D341Med (cell line): ENCODE measurements at places on chromosomes 1 and 21.

GRCh38 chr1:48186306-48186839, 36.1 kb upstream of the SLC5A9 start:
- no peak for DNase-seq

GRCh38 chr1:214352838-214353237, 71.9 kb downstream of the SMYD2 start:
- DNase-seq: no peak

- DNase-seq: peak; percentile 86
Observed at GRCh38 chr1:151534662-151535278, 5.3 kb upstream of the TUFT1 start.

GRCh38 chr21:26813426-26813998, 31.7 kb downstream of the ADAMTS1 start:
- DNase-seq: peak; percentile 41

GRCh38 chr1:189751311-189751710, 726.4 kb downstream of the BRINP3 start:
- no peak for DNase-seq

- no peak for DNase-seq
Observed at GRCh38 chr1:205319081-205320018, 2.2 kb downstream of the NUAK2 start.

DNA sequence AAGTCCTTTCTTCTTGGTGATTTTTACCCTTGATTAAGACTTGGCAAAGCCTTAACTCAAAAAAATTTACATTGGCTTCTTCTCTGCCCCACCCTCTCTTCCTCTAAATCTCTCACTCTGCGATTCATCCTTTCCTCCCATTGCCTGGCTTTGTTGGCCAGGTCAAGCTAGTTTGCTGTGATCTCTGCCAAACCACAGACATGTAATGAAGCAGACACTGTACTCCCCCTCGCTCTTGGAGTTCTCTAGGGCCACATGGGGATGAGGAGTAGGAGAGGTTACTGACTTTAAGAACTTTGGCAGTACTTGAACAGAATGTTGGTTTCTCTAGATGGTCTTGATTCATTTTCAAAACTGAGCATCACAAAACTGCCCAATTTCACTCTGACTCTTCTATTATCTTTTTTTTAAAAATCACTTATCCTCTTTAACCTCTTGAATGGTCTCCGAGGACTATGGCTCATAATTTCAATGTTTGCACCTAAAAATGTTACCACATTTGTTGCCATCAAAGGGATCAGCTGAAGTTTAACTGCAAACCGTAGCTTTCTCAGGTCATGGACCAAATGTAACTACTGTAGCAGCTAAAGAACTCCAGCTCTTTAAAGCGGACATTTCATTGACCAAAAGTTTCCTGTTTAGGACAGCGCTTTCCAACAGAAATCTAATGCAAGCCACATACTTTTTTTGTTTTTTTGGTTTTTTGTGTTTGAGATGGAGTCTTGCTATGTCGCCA, 62.7 kb upstream of the IPO9 start:
- DNase-seq: no peak

DNA sequence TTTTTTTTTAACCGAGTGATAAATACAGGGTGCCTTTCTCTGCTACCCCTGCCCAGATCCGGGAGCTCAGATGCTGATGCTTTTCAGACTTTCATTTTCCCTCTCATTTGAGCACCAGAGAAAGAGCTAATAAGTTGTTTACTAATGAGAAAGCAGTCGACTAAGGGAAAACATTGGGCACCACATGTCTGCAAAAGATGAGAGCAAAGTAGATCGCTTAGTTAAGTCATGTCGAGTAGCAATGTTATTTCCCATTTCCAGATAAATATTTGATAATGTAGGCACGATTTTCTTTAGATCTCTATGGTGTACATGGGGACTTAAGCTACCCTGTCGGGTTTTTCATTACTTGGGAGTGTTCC, 1.2 kb downstream of the PKN2 start:
- DNase-seq: no peak

DNA sequence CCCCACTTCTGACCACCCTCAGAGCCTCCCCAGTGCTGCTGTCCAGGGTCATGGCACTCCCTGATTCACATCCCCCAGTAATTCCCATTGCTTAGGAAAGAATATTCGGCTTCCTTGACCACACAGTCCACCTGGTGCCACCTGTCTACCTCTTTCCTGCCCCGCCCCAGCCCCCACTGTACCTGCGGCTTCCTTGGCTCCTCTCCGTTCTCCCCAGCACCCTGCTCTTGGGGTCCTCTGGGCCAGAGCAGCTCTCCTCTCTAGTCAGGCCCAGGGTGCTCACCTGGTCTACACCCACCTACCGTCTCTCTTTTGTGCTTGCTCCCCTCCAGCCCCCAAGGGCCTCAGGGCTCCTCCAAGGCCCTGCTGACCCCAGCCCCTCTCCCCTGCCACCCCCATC, 142.6 kb downstream of the PEX14 start:
- DNase-seq: no peak

DNA sequence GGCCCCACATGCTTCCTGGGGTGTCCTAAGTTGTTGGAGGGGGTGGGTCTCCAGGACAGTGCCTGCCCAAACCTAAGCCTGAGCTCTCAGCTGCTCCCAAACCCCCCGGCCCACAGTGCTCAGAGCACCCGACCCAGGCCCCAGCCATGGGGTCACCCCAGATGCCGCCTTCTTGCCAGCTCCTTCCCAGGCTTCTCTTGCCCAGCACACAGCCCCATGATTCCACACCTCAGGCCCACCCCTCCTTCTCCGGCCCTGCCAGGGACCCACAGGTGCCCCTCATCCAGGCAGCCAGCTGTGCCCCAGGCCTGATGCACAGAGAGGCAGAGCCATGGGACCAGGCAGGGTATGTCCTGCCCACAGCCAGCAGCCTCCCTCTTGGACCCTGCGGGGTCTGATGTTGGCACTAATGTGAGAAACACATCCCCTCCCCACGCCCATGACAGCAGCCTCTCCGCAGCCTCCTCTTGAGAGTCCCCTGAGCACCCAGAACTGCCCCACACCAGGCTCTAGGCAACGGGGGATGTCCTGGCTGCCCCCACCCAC, 4.9 kb downstream of the WNT9A start:
- DNase-seq: peak; percentile 33

- no peak for DNase-seq
Observed at GRCh38 chr1:170114906-170115305, 30.9 kb upstream of the NTMT2 start.

DNA sequence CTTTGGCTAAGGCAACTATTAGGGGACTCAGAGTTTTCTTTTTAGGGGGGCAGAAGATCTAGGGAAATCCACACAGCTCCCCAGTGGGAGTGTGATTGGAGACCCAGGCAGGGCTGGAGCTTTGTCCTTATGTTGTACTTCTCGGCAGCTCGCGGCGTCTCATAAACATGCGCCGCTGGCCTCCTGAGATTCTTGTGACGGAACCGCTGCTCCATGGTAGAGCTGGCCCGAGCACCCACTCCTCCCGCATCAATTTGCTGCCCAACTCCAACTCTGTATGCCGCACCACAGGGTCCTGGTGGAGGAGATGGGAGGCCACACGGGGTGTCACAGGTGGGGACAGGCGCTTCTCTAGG, 143.9 kb downstream of the GALNT2 start:
- peak; percentile 52 for DNase-seq

DNA sequence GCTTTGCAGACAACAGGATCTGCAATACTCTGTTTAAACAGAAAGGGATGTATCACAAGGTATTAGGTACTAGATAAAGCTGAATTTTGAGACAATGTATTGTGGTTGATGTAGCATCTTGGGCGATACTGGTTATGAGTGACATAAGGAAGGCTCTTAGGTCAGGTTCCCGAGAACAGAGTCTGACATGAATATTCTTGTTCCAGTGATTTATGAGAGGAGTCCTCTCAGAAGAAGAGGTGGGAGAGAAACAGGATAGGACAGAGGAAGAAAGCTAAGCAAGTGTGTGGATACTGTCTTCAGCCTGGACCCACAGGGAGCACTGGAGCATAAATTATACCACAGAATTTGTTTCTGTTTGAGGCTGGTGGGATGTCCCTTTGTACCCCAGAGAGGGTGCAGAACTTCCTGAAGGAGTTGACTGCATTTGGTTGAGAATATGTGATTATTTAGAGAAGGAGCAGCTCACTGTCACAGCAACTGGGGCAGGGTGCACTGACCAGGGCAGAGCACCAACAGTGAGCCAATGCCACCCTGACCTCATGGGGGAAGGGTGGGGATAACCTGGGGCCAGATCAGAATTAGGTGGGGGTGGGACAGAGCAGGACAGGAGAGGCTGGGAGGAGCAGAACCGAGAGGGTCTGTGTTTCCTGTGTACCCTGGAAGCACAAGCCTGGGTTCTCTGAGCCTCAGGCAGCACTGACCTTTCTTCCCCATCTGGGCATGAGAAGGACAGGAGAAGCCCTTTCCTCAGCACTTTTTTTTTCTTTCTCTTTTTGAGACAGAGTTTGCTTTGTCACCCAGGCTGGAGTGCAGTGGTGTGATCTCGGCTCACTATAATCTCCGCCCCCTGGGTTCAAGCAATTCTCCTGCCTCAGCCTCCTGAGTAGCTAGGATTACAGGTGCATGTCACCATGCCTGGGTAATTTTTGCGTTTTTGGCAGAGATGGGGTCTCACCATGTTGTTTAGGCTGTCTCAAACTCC, 36.3 kb upstream of the SLC6A9 start:
- DNase-seq: no peak

- no peak for DNase-seq
Observed at GRCh38 chr1:55848906-55849305, 633.7 kb upstream of the USP24 start.

- no peak for DNase-seq
Observed at GRCh38 chr1:42165511-42166210, 1.1 kb upstream of the GUCA2A start.

DNA sequence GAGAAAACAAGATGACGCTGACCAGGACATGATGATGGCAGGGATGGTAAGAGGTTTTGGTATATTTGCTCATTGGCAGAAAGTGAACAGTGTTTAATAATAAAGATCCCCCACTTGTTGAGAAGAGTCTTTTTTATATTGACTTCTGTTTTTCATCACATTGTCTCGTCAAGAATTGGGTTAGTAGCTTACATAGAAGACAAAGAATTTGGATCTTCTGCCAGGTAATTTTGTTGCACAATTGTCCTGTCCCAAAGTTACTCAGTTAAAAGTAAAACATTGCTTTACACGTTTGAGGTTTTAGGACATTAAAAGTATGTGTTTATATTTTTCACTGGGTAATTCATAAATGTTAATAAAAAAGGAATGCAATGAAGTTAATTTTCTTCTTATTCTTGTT, 48.3 kb upstream of the LAMC2 start:
- DNase-seq: no peak

GRCh38 chr21:36627242-36627641, 71.7 kb upstream of the SIM2 start:
- no peak for DNase-seq

DNA sequence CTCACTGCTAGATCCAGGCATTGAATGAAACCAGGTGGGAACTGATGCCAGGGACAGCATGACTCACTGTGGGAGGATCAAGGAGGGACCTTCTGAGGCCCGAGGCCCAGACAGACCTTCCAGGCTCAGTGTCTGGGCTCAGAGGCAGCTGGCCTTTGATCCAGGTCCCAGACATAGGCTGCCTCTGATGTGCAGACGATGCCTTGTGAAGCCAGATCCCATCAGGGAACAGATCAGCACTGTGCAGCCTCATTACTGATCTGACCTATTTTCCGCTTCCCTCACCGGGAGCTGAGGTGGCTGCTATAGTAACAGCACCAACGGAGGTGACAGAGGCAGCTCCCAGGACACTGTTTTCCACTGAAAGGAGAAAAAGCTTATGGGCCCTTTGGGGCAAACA, 399.5 kb downstream of the MATN1 start:
- DNase-seq: no peak

DNA sequence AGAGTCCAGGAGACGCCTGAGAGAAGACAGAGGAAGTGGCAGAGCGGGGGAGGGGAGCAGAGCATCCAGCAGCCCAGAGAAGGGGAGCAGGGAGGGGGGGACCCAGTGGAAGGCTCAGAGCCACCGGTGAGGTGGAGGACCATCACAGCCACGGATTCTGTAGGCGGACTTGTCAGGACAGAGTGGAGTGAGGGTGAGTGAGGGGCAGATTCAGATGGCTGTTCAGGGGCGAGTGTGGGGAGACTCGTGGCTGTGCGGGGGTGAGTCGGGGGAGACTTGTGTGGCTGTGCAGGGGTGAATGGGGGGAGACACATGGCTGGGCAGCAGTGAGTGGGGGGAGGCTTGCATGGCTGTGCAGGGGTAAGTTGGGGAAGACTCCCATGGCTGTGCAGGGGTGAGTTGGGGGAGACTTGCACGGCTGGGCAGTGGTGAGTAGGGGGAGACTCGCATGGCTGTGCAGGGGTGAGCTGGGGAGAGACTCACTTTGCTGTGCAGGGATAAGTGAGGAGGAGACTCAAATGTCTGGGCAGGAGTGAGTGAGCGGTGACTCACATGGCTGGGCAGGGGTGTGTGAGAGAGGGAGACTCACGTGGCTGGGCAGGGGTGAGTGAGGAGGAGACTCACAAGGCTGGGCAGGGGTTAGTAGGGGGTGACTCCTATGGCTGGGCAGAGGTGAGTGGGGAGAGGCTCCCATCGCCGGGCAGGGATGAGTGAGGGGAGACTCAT, 56.8 kb upstream of the ABCG1 start:
- DNase-seq: peak; percentile 12

DNA sequence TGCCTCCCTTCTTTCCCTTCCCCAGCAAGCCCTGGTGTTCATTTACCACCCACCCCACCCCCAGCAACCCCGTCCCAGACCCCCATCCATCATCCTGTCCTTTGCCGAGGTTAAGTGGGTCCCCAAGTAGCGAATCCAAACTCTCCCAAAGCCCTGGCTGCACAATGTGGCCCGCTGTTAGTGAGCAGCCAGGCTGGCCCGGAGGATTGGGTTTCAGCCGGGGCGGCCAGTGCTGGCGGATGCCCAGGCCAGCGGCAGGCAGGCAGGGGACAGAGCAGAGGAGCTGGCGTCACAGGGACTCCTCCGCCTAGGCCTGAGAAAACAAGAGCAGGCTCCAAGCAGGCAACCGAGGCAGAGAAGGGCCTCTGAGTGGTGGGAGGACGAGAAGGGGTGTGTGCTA, 61.4 kb downstream of the EPHB2 start:
- no peak for DNase-seq

DNA sequence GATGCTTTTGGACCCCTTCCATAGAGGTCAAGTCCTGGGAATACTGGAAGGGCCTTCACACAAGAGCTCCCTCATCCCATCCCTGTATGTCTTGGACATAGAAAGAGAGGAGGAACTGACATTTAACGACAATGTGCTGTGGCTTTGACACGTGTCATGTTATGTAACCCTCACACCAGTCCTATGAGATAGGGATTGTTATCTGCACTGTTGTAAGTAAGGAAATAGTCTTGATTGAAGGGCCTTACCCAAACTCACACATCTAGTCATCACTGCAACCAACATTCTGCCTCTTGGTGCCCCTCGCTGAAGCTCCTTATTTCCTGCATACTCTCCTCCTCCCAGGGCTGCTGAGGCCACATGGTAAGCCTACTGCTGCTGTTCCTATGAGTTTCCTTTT, 63.7 kb upstream of the ANGPTL1 start:
- DNase-seq: no peak
